ENCODE measurements at places on chromosomes 1 and 21. TPM values are rescaled to one million over a fixed set of nuclear protein-coding genes. Genes with fewer than 3 reads are reported as not detected.
A peak's percentile ranks its signal among the peaks of the same experiment; 100 is the strongest.

GRCh38 chr1:214332946-214333798 is 52.2 kb downstream of the SMYD2 start:
- peak; percentile 63 for DNase-seq

DNA sequence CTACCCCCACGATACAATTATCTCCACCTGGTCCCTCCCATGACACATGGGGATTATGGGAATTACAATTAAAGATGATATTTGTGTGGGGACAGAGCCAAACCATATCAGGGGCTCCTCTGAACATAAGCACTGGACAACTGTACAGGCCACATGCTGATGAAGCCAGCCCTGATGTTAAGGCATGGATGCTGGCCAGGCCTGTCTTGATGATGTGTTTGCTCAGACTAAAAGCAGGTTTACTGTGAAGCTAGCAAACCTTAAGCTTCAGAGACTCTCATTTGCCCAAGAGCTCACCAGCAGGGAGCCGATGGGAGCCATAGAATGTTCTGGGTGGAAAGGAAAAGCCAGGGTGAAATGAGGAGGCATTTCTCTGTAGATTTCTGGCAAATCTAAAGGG is 135.3 kb upstream of the KCNK1 start:
- no peak for DNase-seq

DNA sequence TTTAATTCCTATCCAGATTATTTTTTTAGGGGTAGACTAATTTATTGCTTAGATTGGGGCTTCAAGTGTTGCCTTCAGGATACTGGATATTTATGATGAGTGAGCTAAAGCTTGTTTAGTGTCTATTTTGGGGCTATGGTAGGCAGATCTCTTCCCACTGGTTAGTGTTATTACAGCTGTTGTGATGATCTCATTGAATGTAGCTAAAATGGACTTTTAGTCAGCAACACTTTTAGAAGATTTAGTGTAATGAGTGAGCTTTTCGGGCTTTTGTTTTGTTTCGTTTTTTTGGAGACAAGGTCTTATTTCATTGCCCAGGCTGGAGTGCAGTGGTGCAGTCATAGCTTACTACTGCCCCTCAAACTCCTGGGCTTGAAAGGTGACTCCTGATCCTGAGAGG is 14.2 kb downstream of the THRAP3 start:
- DNase-seq, result no peak

DNA sequence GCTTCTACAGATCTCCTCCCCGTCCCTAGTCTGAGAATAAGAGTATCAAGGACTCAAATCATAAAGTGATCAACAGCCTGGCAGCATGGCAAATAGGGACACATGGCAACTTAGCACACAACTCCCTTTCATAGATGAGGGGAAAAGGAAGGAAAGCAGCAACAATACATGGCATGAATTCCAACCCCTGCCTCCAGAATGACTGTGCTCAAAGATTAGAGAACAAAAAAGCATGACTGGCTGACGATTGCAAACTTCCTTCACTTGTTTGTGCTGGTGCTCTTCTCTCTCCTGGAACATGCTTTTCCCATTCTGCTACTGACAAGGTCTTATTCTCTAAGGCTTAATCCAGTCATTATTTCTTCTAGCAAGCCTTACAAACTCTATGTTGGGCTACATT is 11.5 kb downstream of the KTI12 start:
- no peak for DNase-seq

- no peak for DNase-seq
Observed at GRCh38 chr1:15627343-15627988, 10.2 kb downstream of the DDI2 start.

DNA sequence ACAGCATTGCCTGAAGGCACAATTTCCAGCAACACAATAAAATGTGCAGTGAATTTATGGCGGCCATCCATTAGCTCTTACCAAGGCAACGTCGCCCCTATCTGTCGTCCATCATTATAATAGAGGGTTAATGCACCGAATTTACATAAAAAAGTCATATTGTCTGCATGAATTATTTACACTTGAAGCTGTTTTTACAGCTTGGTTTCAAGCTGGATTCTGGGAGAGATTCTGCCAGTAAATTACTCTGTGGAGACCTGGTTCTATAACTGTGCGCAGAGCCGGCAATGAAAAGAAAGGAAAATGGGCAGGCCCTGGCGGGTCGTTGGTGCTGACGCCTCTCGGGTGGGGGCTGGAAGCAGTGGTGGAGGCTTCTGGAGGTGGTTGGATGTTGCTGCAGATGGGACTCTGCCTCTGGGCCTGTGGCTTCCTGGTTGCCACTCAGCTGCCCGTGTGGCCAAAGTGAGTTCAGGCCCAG is 48.9 kb upstream of the POU3F1 start:
- no peak for DNase-seq

DNA sequence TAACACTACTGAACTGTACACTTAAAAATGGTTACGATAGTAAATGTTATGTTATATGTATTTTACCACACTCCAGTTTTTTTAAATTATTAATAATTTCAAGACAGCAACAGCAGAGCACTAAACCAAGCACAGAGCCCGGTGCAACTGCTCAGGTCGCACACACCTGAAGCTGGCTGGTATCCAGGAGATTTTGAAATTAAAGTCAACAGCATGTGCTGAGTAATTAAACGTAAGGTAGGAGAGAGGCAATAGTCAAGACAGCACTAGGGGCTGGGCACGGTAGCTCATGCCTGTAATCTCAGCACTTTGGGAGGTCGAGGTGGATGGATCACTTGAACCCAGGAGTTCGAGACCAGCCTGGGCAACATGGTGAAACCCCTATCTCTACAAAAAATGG is 35.1 kb upstream of the SLC30A10 start:
- no peak for DNase-seq

- DNase-seq, result peak; percentile 42
Observed at GRCh38 chr1:209248649-209249279, 334.8 kb upstream of the CAMK1G start.

DNA sequence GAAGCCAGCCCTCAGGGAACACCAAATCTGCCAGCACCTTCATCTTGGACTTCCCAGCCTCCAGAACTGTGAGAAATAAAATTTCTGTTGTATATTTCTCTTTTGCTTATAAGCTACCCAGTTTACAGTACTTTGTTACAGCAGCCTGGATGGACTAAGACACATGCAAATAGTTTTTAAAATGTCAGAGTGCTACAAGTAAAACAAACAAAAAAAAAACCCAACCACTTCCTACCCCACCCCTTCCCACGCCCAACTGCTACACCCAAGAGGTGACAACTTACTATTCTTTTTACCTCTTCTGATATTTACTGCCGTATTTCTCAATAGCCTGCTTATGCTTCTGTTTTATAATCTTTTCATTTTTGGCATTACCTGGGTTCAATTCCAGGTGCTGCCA is 8.6 kb upstream of the SPSB1 start:
- no peak for DNase-seq

DNA sequence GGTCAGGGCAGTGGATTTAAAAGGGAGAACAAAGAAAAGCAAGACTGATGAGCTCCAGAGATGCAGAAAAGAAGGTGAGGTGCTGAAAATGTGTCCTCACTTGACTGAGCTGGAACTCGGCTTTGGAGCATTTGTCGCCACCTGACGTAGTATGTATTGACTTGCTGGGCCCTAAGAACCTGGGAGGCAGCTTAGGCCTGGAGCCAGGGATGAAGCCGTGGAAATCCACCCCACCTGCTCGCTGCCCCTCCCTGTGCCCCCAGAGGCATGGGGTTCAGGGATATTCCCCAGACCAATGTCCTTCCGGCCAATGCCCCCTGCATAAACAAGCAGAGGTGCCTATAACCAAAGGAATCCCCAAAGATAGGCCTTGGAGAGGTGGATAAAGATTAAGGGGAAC is 14.3 kb downstream of the MRAP start:
- no peak for DNase-seq

GRCh38 chr1:158076441-158076840 is 83.0 kb downstream of the KIRREL1 start:
- DNase-seq, result no peak

DNA sequence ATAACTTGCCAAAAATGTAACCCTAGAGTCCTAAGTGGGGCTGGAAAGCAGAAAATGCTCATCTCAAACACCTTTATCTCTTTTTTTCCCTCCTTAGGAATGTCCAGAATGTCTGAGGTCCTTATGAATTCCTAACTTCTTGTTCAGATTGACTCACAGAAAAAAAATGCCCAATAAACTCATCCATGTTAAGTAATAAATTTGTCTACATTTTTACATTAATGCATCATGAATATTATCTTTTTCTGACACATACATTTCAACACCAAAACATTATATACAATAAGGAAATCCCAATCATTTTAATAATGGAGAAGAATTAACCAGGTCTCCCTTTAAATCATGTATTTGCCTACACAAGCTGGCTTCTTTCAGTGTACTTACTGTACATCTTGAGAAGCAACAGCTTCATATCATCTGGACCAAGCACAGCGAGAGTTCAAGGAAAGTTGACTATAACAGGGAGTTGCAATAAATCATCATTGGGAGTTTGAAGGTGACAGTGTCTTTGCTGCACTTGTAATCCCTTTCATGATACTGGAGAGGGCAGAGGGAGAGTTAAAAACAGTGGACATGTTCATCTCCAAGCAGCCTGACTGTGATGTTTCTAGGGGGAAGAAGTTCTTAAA is 565.2 kb downstream of the LTN1 start:
- DNase-seq, result no peak

DNA sequence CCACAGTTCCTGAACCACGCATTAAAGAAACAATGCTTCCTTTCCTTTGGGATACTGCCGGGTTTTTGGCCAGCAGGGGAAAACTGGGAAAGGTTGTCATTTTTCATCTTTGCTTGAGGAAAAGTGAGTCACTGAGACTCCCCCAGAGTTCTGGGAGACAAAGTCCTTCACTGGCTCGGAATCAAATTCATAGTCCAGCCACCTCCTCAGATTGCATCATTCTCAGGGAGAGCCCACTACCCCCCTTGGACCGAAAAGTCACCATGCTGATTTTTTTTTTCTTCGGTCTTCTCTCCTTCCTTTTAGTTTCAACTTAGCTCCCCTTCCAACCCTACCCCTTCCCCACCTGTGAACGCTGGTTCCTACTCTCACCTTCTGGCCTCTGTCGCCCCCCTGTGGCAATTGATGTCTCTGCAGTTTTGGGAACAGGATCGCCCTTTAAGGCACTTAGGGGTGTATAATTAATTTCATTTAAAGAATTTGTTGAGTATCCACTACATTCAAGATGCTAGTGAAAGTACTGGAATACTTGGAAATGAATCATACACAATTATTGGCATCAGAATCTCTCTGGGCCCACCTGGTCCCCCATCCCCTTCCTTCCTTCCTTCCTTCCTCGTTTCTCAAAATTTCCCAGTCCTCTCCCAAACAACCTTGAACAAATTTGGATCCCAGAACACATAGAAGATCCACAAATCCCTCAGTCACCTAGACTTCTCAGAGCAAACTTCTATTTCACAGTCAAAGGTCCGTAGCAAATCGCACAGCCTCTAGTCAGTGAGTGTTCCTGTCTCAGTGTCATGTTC is 6.9 kb downstream of the ACKR1 start:
- no peak for DNase-seq

DNA sequence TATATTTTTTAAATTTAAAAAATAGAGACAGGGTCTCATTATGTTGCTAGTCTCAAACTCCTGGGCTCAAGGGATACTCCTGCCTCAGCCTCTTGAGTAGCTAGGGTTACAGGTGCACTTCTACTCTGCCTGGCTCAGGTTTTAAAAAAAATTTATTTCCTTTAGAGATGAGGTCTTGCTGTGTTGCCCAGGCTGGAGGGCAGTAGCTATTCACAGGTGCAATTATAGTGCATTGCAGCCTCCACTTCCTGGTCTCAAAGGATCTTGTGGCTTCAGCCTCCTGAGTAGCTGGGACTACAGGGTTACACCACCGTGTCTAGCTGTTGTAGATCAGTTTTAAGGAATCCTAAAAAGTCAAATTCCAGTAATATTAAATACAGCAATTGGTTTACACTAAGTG is 5.0 kb downstream of the RNF11 start:
- no peak for DNase-seq

- peak; percentile 27 for DNase-seq
Observed at GRCh38 chr21:31558189-31558961, 101.1 kb upstream of the SOD1 start.

- DNase-seq, result no peak
Observed at GRCh38 chr1:60562740-60563139, 489.2 kb upstream of the C1orf87 start.

- DNase-seq, result peak; percentile 78
Observed at GRCh38 chr1:27527223-27527889, 37.4 kb upstream of the WASF2 start.

GRCh38 chr1:30645807-30646206 is 77.6 kb downstream of the MATN1 start:
- DNase-seq, result no peak

DNA sequence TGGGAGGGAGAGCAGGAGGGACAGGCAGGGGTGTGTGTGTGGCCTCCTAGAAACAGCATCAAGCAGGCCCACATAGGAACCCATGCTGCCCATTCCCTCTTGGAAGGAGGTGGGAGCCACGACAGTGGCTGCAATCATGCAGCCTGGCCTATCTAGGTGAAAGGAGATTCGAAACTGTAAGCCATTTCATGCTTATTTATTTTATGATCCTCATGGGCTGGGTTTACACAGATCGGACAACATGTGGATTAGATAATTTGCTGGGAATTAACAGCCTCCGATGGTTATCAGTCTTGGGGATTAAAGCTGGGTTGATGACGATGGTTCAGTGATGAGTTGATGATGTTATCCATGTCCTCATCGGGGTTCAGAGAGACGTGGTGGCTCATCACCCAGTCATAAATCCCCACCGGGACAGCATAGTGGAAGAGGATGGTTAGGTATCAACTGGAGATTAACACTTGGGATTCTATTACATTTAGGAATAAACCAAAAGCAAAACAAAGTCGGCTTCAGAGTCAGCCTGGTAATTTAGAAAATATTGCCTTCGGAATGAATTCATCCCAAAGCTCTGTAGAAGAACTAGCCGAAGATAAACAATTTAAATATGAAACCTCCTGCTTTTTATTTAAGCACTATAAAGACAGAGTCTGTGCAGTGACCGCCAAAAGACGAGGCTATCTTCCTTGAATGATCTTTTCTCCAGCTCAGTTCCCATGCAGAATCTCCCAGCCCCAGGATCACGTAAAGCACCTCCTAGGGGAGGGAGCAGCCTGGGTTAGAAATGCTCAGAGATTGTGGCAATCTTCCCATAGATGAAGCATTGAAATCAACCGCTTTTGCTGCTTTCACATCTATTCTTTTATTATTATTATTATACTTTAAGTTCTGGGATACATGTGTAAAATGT is 252.8 kb downstream of the FOXD2 start:
- DNase-seq, result no peak

DNA sequence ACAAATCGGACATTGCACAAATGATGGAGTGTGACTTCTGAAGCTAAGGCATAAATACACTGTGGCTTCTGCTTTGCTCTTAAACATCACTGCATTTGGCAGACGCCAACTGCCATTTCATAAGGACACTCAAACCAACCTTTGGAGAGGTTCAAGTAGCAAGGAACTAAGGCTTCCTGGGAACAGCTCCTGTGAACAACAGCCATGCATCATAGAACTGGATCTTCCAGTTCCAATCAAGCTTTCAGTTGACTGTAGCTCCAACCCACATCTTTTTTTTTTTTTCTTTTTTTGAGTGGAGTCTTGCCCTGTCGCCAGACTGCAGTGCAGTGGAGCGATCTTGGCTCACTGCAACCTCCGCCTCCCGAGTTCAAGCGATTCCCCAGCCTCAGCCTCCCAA is 10.7 kb upstream of the HUNK start:
- DNase-seq, result no peak

SPRR2G gene
- total RNA-seq, result not detected

WDR47 gene
- total RNA-seq, result 7.8 TPM

CFHR3 gene
- total RNA-seq, result not detected

CCDC30 gene
- 1.8 TPM for total RNA-seq

TP73 gene
- total RNA-seq, result 0.70 TPM

AMPD1 gene
- total RNA-seq, result 0.82 TPM

COL6A1 gene
- total RNA-seq, result 111 TPM
